ENCODE measurements at places on chromosomes 1 and 21.

- DNase-seq: no peak
Measured at GRCh38 chr1:41511239-41511540, 26.7 kb upstream of the EDN2 start.

- DNase-seq: no peak
Measured at GRCh38 chr1:28132171-28133167, 44.0 kb downstream of the PTAFR start.

GRCh38 chr1:177872308-177872900, 97.5 kb downstream of the SEC16B start:
- DNase-seq: no peak

DNA sequence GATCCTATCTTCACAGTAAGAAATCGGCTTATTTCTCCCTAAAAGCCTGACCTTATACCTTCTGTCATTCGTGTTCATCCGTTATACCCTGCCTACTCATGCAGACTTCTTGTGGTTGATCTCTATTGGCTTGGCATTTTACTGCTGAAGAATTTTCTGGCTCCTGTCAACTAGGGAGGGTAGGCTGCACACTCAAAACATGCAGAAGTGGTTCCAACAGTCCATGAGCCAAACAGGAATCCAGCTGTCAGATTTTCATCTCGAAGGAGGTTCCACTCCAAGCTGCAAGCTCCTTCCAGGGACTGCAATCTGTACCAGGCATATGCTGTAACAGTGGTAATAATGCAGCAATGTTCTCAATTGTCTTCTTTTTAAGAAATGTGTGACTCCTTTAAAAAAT, 10.1 kb downstream of the DNAJC11 start:
- DNase-seq: no peak

- no peak for DNase-seq
Measured at GRCh38 chr1:62676611-62677356, 11.4 kb downstream of the DOCK7 start.

DNA sequence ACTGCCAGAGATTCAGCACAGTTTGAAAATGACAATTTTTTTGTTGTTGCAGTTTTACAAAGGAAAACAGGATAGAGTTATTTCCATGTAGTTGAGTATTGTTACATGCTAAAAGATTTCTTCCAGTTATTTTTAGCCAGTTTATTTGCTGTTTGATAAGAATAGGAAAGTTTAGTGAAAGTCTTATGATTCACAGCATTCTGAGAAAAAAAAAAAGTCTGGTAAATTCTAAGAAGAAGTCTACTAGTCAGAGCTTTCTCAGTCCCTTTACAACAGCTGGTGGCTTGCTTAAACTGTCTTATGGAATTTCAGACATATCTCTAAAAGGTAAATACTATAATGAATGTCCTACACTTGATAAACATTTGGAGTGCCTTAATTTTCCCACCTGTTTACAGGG, 341.7 kb downstream of the DSCAM start:
- no peak for DNase-seq

- no peak for DNase-seq
Measured at GRCh38 chr1:43689289-43689688, 18.0 kb upstream of the ST3GAL3 start.

DNA sequence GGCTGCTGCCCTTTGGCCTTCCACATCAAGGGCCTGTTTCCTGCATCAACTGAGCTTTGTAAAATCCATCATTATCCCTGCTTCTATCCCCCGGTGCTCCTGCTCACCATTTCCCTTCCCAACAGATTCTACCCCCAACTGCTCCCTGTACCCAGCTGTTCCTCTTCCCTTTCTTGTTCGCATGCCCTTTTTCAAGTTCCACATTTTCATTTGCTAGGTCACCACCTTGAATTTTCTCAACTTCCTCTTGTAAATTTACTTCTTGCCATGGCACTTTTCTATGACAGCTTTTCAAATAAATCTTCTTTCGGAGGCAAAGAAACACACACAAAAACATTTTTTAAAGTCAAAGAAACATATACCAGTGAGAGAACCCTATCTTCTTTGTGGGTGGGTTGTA, 330.5 kb upstream of the ADGRL2 start:
- DNase-seq: no peak

DNA sequence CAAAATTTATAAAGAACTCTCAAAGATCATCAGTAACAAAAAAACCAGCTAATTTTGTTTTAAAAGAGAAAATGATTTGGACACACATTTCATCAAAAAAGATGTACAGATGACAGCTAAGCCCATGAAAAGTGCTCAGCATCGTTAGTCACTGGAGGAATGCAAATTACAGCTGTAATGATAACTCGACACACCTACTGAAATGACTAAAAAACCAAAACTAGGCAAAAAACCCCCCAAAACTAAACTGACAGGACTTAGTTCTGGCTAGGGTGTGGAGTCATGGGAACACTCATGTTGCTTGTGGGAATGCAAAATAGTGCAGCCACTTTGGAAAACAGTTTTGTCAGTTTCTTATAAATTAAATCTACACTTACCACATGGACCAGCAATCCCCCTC, 59.5 kb downstream of the CNIH3 start:
- DNase-seq: no peak

- DNase-seq: no peak
Measured at GRCh38 chr1:101497881-101498559, 261.2 kb downstream of the S1PR1 start.

DNA sequence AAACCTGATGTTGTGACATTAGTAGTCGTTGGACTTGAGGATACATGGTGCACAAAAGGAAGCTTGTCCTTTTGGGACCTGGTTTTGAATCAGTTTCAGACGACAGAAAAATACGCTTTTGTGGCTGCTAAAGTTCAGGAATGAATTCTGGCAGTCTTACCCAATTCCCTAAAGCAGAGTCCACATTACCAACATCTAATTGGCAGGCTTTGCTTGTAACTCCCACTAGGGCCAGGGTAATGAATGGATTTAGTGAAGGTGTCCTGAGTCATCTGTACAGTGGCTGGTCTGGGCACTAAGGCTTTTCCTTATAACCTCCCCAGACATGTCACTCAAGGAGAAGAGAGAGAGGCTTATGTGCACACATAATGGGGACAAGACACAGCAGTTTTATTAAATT, 66.2 kb upstream of the RNPC3 start:
- DNase-seq: no peak

DNA sequence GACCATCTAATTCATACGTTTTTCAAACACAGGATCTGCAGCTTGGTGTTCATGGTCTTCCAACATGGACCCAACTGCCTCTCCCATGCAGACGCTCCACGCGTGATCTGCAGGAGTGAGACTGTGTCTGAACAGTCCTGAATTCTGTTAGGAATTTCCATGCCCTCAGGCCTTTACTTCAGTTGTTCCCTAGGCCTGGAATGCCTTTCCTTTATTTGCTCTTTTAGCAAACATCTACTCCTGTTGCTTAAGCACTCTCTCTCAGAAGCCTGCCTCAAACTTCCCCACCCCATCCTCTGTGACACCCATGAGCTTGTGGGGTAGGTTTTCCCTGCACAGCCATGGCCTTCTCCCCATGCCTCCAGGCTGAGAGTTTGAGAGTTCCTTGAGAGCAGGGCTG, 73.7 kb downstream of the DMRTB1 start:
- no peak for DNase-seq

DNA sequence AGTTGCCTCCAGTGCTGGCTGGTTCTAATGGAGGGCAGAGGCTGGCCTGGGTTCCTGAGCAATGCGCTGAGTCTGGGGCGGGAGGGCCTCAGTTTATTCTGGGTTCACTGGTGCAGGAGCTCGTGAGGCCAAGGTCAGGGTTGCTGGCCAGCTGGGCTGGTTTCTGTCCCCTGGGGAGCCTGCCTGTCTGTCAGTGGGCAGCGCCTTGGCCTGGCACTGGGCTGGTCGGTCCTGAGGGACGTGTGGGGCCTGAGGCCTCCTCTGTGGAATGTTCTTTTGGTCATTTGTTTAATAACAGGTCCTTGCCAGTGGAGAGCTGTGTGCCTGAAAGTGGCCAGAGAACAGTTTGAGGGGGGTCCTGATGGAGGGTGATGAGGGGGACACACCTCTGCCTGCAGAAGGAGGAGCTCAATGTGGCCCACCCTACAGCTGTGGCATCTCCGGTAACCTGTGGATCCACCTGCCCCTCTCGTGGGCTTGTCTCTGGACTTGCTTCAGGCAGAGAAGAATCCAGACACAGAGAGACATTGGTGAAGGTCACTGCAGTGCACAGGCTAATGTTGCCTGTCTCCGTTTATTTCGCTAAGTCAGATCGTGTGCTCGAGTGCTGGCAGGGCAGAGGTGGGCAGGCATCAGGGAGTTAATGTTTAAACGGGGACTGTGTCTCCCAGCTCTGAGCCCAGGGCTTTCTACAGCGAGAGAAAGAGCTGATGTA, 34.6 kb downstream of the COQ8A start:
- no peak for DNase-seq

GRCh38 chr1:234405676-234406075, 32.4 kb downstream of the COA6 start:
- no peak for DNase-seq

DNA sequence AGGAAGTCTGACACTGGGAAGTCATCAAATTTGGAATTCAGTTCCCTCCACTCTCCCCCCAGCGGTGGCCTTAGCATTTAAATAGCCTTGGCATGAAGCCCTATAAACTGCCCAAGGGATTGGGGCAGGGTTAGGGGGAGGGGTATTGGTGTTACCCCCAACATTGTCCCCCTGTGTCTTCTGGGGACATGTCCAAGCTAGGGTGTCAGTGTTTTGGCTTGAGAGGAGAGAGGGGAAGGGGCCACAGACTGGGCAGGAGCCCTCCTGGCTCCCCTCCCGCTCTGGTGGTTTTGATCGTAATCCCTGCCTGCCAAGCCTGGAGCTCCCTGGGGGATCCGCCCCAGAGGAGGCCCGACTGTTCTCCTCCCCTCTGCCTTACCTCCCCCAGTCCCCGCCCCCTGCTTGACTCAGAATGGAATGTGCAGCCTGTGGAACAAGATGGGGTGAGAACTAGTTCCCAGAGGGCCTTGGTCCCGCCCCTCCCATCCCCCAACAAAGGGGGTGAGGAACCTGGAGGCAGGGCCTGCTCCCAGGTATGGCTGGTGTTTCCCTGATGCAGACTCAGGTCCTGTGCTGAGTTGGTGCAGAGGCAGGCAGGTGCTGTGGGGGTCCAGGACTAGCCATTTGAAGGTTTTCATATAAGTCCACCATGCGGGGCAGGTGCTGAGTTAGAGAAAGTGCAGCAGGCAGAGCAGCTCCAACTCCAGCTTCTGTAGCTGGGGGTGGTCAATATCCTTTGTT, 7.4 kb downstream of the SOX13 start:
- no peak for DNase-seq

GRCh38 chr1:202811296-202812175, 782 bp downstream of the PCAT6 start:
- no peak for DNase-seq

DNA sequence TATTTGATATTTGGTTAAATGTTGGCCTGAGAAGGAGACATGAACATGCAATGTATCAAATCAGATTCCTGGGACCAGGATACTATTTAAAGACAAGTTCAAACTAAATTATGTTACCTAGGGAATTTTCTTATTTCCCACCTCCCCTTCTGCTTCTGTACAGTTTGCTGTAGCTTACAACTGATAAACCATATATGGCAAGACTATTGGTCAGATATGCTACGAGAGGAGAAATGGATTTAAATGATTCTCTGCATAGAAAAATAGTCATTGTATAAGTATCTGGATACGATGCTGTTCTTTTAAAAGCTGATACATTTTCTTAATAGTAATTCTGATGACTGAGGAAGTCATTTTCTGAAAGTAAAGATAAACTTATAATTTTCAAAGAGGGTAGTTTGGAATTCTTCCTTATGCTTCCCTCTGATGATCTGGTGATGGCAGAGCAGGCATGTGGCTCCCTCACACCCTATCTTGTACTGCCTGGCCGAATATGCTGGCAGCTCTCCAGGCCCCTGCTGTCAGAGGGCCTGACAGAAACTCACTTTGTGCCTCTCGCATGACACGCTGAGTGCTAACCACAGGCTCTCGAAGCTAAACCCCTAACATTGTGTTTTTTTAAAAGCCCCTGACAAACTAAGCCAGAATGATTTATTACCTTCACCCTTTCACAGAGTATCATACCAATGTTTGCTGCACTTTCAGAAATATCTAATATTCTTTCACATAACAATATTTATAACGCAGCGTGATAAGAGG, 19.4 kb downstream of the RRP15 start:
- no peak for DNase-seq

GRCh38 chr21:15441060-15441493, 288.7 kb upstream of the USP25 start:
- no peak for DNase-seq

DNA sequence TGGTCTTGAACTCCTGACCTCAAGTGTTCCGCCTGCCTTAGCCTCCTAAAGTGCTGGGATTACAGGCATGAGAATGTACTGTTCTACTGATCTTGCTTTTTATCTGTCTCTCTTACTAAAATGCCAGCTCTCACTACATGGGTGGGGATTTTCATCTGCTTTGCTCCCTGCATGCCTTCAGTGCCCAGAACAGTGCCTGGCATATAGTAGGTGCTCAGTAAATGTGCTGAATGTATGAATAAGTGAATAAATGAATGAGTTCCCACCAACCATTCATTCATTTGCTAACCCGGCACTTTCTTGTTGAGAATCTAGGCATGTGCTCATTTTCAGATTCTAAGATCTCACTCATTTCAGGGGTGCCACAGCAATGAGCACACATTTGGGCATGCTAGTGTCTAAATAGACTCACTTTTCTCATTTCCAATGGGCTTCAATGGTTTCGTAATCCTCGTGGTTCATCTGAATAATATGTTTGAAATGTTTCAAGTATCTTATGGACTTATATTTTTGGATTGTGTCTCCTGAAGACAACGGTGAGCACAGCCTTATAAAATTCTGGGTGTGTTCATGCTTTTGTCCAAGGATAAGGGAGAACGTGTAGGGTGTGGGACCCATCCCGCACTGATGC, 7.6 kb downstream of the DHRS3 start:
- no peak for DNase-seq

- DNase-seq: no peak
Measured at GRCh38 chr21:36465478-36465877, 14.4 kb downstream of the CLDN14 start.

DNA sequence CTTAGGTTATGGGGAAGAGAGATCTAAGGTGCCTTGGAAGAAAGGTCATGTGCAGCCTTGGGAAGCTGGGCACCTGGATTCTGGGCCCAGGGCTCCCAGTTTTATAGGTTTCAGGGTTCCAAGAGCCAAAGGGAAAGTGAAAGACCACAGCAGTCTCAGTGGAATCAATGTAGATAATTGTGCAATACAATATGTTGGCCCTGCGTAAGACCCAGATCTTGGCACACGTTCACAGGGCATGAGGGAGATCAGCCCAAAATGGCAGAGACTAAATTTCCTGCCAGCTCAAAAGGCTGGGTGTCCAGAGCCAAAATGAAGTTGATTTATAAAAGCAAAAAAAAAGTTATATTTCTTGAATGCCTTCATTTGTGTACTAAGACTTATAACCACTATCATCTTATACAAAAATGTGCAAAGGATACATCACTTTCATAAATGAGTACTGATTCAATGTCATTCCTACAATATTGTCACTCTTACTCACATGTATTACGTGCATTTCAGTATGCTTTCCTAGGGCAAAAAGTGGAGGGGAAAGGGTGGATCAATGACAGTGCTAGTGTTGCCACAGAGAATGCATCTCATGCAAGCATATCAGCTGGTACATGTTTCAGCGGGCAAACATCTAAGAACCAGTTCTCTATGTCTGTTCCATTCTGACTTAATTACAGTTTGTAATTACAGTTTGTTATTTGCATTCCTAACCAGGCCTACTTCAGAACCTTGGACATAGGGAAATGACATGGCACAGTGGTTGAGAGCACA, 22.5 kb upstream of the NPL start:
- no peak for DNase-seq
